CD4-positive, alpha-beta T cell treated with Interferon alpha-2 for 1 hour (primary cell): ENCODE measurements at places on chromosomes 5 and 9.

DNA sequence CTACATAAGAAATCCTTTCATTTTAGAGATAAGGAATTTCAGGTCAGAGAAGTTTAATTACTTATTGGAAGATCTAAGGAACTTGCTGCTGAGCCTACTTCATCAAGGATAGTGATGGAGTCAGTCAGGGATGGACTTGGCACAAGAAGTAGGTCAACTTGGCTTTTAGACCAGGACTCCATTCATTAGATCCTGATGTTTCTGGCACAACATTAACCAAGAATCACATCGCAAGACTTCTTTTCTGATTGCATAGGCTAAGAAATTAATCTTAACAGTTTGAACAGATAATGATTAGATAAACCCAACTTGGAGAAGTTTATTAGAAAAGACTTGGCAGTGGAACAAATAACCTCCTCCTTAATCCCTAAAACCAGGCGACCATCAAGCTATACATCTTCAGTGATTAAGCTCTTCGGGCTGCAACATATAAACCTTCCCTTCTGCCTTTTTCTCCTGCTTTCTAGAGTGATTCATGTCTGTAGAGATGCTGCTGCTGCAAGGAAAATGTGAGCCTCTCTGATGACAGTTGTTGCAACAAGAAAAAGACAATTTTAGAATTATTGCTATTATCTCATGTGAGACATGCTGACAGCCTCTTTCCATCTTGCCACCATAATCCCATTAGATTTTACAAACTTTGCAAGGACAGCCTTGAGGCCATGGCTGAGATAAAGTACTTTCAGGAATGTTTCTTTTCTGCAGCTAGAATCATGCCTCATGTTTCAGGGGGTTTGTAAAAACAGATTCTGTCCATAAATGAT, 207.9 kb upstream of the SLC27A6 start:
- no peak for DNase-seq

DNA sequence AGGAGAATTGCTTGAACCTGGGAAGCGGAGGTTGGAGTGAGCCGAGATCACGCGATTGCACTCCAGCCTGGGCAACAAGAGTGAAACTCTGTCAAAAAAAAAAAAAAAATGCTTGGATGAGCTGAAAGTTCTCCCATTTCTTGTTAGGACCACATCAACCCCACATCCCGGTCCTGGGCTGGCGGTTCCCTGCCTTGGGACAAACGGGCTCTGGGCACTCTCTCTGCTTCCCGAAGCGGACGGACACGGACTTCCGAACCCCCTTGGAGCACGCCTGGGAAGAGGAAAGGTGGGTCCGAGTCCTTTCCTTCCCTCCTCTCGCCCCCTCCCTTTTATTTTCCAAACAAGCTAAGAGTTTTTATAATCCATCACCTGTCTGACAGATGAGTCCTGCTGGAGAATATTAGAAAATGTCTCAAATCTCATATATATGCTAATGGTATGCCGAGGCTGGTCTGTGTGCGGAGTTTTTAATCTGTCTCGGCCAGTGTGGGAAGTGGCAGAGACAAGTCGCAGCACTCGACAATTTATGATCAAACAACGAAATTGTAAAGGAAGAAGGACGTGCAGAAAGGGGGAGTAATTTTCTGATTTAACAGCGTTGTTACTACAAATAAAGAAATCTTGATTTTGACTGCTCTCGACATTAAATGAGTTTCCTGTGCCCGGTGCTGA, 257.9 kb upstream of the IRX4 start:
- no peak for DNase-seq

DNA sequence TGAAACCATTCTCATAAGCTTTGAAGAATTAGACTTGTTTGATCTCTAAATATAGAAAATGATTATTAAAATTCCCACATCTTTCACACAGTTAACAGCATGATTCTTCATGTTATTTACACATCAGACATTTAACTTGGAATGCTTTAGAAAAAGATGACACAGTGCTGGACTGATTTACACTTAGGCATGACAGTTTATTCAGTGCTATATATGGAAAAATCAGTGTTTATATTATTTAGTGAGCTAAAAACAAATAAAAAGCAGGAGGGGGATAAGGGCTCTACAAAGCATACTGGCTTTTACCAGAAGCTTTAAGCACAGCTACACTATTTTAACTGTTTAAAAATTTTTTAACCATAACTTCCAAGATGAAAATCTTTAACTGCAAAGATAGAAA, 30.0 kb downstream of the CDC37L1 start:
- no peak for DNase-seq

DNA sequence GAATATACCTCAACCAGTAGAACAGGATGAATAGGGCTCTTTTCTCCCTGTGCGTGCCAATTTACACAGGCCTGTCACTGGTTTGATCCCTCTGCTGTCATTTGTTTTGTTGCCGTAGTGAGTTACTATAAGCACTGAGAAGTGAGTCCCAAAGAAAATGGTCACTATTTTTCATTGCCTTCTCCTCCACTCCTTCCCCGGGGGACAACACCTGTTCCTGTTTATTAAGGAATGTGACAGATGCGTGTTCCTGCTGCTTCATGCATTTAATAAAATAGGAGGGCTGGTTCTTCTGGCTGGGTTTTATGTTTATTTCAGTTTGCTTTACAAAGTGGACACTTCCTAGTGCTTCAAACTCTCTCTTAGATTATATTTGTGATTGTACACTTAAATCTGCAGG, 6.4 kb downstream of the THBS4 start:
- DNase-seq, result no peak

DNA sequence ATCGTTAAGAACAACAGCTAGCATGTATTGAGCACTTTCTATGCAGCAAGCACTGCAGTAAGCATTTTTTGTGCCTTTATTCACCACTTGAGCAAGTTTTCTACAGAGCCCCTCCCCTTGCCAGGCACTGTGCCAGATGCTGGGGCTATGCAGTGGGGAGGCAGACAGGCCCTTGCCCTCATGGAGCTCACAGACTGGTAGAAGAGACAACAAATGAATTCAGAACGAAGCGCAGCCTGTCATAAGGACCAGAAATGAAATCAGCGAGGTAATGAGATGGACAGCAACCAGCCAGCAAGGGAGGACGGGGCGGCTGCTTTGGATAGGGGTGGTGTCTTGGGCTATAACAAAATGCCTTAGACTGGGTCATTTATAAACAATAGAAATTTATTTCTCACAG, 68.8 kb downstream of the C9orf50 start:
- no peak for DNase-seq

DNA sequence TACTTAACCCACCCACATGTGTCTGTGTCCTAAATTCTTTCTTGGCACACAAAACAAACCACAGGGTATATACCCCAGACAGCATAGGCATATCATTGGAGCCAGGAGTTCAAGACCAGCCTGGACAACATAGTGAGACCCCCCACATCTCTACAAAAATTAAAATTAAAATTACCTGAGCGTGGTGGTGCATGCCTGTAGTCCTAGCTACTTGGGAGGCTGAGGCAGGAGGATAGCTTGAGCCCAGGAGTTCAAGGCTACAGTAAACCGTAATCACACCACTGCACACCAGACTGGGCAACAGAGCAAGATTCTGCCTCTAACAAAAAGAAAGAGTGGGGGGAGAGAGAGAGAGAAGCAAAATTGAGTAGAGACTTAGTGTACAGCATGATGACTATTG, 4.6 kb upstream of the AGTPBP1 start:
- no peak for DNase-seq

- no peak for DNase-seq
Measured at GRCh38 chr9:84079994-84080393, 99.4 kb downstream of the RMI1 start.

- DNase-seq, result no peak
Measured at GRCh38 chr5:10756549-10756948, 4.5 kb downstream of the DAP start.

DNA sequence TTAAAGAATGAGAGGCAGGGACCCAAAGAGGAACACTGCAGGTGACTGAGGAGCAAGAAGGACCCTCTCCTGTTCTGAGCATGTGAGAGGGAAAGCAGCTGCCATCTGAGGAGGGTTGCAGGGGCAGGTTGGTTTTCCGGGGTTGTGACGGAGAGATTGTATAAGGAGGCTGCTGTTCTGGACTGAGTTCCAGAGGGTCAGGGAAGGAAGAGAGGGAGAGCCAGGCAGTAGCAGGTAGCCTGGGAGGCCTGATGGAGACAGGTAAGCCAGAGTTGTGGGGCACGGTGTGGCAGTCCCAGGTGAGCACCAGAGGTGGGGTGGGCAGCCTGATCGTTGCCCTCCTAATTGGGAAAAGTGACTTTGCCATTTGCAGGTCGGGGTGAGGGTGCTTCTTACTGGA, 9.8 kb downstream of the CCT5 start:
- no peak for DNase-seq

- DNase-seq, result no peak
Measured at GRCh38 chr5:157864067-157864466, 5.1 kb upstream of the CLINT1 start.

GRCh38 chr5:10567121-10567591, 3.3 kb downstream of the ANKRD33B start:
- no peak for DNase-seq

DNA sequence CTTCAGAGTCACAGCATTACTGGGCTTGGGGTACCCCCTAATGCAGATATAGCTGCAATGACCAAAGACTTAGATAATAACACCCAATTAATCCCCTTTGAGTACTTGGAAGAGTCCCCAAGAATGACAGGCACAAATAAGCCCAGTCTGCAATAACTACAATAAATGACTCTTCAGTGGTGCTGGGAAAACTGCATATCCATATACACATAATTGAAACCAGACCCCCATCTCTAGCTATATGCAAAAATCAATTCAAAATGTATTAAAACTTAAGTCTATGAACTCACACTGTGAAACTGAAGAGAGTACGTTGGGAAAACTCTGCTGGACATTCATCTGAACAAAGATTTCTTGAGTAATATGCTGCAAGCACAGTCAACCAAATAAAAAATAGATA, 422.5 kb downstream of the CDH18 start:
- DNase-seq, result no peak

DNA sequence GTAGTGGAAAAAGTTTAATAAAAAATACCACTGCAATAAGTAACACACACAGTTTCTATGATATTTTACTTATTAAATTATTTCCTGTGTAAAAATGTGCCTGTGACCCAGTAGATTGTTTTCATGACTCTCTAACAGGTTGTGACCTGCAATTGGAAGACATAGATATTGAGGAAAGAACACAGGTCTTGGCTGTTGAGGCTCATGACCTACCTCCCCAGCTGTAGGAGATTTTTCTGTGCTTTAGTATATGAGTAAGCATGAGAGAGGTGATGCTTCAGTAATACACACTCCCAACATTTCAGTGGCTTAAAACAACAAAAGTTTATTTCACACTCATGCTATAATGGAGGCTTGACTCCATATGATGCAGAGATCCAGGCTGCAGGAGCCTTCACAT, 47.3 kb upstream of the TNC start:
- no peak for DNase-seq

DNA sequence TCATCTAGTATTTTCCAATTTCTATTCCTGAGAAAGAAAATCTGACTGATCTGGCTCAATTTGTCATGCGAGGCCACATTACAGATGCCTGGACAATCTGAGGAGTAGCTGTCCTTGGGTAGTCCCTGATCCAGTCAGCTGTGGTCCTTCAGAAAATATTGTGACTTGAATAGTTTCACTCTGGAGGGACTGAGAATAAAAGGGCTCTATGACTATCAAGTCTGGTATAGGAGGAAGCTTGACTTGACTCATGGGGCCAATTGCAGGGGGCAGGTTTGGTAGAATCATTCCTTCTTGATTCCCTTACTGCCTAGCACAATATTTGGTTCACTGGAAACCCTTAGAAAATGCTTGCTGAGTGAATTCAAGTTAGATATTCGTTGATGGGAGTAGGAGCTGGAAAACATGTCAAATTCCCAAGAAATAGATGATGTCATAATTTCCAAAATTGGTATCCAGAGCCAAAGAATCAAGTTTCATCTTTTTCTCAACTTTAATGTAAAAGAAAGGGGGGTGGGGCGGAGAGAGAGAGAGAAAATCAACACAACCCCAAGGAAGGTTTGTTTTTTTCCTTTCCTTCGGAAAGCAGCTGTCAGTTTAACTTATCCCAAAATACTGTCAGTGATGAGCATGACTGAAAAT, 32.4 kb upstream of the STX17 start:
- no peak for DNase-seq

- DNase-seq, result no peak
Measured at GRCh38 chr9:20307621-20308020, 314.7 kb downstream of the MLLT3 start.

- no peak for DNase-seq
Measured at GRCh38 chr9:100525563-100525962, 52.3 kb upstream of the CAVIN4 start.

DNA sequence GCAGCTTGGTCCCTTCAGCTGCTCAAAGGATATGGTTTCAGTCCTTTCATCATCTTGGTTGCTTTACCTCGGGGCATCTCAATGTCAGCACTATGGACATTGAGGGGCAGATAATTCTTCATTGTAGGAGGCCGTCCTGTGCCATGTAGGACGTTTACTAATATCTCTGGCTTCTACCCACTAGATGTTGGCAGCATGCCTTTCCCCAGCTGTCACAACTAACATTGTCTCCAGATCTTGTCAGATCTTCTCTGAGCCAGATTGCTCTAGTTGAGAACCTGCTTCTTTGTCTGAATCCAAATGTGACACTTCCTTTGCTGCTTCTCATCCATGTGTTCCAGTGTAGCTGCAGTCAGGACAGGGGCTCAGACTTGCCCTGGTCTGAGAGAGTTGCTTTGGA, 10.3 kb downstream of the PTPA start:
- no peak for DNase-seq

DNA sequence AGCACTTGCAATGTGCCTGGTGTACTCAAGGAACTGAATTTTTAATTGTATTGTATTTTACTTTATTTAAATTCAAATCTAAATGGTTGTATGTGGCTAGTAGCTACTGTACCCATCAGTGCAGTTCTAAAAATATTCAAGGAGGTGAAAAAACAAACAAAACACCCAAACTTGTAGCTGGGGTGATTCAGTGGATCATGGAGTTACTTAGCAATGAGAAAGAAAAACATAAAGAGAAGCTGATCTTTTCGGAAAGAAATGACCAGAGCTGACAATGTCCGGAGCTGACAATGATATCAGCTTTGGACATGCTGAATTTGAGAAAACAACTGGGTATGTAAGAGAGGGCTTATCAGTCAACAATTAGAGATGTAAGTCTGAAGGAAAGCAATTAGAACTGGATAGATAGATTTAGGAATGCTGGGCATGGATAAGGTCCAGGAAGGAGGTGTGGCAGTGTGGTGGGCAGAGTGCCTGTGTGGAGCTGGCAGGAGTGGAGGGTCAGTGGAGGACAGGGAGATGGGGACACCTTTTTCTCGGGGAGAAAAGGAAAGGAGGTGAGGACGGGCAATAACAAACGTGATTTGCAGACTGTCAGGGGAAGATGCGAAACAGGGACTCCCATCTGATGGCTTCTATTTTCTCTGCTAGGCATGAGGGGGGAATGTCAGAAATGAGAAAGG, 113.2 kb downstream of the DCP2 start:
- DNase-seq, result no peak

- no peak for DNase-seq
Measured at GRCh38 chr5:170782438-170782837, 1.1 kb upstream of the GABRP start.

- no peak for DNase-seq
Measured at GRCh38 chr5:169103586-169104181, 197.3 kb downstream of the SLIT3 start.

GRCh38 chr9:72213906-72214305, 64.7 kb downstream of the GDA start:
- DNase-seq, result no peak
